ENCODE measurements at places on chromosomes 11 and 22.

DNA sequence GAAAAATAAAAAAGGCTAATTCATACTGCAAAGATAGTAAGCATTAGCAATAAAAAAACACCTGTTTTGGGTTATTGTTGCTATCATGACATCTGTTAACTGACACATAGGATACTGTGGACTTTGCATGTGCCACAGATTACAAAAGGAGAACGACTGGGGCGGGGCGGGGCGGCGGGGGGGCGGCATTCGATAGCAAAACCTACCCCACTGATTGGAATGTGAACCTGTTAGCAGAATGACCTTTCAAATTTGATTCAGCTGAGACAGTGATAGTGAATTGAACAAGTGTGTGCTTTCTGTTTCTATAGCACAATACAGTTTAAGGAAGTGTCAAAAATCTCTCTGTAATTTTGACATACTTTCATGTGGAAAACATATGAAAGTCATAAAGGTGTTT is 14.9 kb downstream of the MMP20 start:
- no peak for DNase-seq

GRCh38 chr22:21834869-21835268 is 32.6 kb downstream of the MAPK1 start:
- DNase-seq, result no peak

DNA sequence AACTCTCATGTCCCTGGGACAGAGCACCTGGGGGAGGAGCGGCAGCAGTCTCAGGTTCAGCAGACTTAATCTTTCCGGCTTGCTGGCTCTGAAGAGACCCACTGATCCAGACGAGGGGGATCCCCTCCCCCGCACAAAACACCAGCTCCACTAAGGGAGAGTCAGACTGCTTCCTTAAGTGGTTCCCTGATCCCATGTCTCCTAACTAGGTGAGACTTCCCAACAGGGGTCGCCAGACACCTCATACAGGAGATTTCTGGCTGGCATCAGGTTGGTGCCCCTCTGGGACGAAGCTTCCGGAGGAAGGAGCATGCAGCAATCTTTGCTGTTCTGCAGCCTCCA is 157.2 kb upstream of the TMEM45B start:
- DNase-seq, result no peak

- DNase-seq, result no peak
These were observed 1.4 kb upstream of the MTA2 start for GRCh38 chr11:62603072-62603408.

DNA sequence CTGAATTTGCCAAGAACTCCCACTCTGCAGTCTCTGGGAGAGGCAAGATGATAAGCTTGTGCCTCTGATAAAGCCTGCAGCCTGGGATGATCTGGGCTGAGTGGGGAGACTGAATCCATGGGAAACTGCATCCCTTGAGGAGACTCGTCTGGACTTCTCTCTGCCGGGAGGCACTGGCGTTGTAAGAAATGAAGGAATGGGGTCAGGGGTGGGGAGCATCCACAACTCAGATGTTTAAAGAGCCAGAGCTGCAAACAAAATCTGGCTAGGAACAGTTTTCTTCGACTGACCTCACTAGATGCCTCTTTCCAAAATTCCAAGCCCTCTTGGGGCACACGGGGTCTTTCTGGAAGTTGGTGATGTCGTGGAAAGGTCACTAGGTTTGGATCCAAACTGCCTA is 64.4 kb downstream of the SPON1 start:
- DNase-seq, result no peak

DNA sequence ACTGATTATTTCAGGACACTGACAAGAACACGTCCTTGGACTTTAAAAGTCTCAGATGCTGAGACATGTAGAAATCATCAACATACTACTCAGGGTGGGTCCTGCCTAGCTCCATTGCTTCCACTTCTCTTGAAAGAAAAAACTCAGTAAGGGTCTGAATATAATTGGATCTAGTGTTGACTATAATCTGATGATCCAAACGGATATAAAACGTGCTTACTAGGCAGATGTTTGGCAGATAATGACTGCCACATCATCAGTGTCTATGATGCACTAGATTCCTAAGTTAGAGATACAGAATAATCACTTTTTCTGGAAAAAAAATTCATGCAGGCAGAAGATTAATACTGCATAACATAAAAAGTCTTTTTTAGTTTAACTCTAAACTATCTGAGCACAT is 21.6 kb downstream of the GUCY1A2 start:
- DNase-seq, result no peak

DNA sequence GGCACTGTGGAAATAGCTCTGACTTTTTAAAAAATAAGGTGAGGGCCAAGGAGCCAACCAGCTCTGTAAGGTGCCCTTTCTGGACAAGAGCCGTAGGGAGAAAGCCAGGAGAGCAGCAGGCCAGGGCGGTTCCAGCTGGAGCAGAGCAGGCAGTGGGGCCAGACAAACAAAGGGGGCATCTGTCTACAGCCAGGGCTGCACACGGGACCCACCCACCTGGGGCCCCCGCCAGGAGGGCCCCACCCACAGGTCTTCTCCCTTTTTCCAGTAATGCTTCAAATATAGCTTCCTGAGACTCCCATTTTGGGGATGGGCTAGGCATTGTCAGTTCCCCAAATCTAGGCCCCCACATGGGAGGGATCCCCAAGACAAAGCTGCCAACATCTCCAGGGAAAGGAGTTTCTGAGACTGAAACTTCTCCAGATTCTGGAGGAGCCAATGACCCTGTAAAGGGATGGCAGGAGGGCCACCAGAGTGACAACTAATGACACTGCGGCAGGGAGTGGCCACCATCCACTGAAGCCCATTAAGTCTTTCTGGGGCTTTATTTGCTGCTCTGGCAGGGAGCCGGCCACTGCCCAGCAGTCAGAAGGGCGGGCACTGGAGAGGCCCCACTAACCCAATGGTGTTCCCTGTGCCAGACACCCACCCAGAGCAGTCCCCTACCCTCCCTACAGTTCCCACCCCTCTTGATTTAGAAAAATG is 1.9 kb downstream of the ZFTA start:
- no peak for DNase-seq
